Activated T-cell treated with anti-CD3 and anti-CD28 coated beads, Interleukin-2, amount 50 U/mL, for 1 hour (primary cell): ENCODE measurements at places on chromosomes 1 and 21.

- DNase-seq, result no peak
These were observed 52.5 kb downstream of the ETS2 start for GRCh38 chr21:38858026-38858811.

- no peak for DNase-seq
These were observed 218.1 kb upstream of the FAM78B start for GRCh38 chr1:166384948-166385347.

DNA sequence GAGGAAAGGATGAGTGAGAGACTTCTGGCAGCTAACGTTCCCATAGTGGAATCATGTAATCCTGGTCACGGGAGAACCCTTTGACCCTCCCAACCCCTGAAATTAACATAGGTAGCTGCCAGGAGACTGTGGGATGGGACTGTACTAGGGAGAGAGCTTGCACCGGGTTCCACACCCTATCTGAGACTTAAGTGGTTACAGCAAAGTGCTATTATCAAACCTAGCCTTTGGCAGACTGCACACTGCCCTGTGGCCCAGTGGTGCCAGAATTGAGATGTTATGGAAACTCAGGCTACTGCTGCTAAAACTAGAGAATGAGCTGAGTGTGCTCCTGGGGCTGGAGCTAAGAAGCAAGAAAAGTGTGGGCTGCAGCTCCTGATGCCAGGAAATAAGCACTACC is 79.6 kb upstream of the PDC start:
- no peak for DNase-seq

DNA sequence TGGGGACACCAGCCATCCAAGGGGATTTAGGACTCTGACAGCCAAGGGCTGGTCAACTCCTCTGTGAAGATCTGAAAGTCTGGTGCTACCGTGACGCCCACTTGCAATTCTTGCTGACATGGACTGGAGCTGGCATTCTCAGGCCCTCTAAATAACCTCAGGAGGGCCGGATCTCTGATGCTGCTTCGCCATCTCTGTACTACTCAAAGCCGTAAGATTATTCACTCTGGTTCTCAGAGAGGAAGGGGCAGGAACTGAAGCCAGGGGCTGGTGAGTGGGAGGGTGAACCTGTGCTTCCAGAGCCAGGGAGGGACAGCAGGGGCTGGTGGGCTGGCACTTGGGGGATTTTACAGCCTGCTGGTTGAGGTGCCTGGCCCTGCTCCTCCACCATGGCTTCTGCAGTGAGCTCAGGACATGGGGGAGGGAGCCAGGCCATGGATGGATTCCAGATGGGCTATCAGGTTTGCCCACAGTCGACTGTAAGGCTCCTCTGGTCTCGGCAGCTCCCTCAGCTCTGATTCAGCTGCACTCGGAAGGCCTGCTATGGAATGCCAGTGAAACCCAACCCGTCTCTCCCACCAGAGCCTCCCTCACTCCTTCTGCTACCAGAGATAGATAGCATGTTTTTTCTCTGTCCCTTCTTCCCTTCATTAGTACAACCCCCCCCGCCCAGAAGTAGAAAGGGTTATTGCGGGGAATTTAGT is 84.5 kb downstream of the PLXNA2 start:
- no peak for DNase-seq

- no peak for DNase-seq
These were observed 200.3 kb downstream of the HHIPL2 start for GRCh38 chr1:222347627-222348026.

- DNase-seq, result no peak
These were observed 284.8 kb downstream of the HLX start for GRCh38 chr1:221164029-221164428.

- DNase-seq, result no peak
These were observed 153.4 kb downstream of the PLA2G4A start for GRCh38 chr1:186982116-186982515.

- no peak for DNase-seq
These were observed 166.6 kb downstream of the ZC3H11B start for GRCh38 chr1:219446288-219446687.

GRCh38 chr1:14604414-14604813 is 5.9 kb downstream of the KAZN start:
- DNase-seq, result no peak

GRCh38 chr21:35648512-35648911 is 411.8 kb downstream of the SETD4 start:
- DNase-seq, result no peak

DNA sequence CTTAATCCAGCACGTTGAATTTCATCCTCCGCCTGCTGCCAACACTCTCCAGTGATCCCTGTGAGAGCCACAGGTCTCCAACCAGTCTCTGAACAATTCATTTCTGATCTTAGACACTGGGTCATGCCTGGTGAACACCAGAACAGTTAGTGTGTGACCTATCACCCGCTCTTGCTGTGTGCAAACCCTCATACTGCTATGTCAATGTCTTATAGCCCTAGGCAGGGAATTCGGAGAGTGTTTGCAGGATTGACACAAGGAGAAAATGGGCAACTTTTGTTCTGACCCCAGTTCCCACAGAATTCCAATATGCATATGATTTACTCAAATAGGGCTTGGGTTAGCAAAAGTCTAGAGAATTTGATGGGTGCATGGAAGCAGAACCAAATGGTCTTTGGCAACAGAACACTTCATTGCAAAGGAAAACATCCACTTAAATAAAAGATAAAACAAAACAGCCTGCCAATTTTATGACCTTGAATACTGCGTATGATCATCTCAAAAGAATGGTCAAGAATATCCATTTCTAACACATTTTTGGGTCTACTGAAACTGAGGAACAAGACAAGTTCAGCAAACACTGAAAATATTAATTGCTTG is 23.0 kb upstream of the GUCA2B start:
- DNase-seq, result no peak

GRCh38 chr1:179549368-179549700 is 26.4 kb downstream of the NPHS2 start:
- DNase-seq, result no peak
